Stimulated activated CD4-positive, alpha-beta T cell treated with anti-CD3 and anti-CD28 coated beads, TNF-alpha, amount 100 ng/mL, for 48 hours (primary cell): ENCODE measurements at places on chromosomes 12 and 14.

DNA sequence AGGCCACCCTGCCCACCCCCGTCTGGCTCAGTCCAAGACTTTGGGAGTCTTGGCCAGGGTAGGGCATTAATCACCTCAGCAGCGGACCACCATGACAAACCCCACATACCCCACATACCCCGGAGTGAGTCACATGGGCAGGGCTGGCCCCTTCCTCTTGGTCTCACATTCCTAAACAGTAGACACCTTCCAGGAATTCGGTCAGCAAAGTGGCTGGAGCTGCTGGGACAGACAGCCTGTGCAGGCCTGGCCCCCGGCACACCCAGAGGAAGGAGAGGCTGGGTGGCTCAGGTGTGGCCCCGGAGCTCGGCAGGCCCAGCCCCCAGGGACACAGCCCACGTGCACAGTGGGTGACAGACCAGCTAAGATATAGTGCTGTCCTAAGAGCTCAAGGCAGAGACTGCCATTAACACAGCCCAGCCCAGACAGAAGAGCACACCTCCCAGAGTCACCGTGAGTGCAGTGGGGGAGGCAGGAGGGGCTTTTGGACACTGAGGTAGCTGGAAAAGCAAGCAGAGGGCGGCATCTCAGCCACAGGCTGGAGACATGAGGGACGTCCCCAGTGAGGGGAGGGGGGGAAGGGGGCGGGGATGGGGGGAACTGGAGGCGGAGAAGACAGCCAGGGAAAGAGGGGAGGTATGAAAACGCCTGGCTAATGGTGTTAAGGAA, 24.0 kb downstream of the CCDC85C start:
- DNase-seq = no peak

DNA sequence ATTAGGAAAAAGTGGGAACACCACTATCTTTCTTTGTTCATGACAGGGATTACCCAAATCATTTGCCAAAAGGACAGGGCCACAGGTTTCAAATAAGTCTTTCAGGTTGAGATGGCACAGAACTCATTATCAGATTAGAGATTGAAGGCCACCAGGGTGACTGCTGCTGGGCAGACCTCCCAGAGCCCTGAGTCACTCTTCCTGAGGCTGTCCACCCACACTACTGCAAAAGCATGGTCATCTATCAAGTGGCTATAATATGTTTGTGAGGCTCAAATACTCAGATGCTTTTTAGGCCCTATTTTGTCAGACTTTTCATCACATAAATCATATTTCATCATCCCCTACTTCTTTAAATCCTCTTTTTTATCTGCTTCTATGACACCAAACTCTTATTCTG, 155.3 kb upstream of the CCDC196 start:
- no peak for DNase-seq

DNA sequence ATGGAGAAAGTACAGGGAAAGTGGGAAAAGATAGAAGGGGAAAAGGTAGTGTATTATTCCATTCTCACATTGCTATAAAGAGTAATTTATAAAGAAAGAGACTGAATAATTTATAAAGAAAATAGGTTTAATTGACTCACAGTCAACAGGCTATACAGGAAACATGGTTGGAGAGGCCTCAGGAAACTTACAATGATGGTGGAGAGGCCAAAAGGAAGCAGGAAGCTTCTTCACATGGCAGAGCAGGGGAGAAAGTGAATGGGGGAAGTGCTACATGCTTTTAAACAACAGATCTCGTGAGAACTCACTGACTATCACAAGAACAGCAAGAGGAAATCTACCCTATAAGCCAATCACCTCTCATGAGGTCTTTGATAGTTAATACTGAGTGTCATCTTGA, 725.0 kb upstream of the FLRT2 start:
- no peak for DNase-seq

DNA sequence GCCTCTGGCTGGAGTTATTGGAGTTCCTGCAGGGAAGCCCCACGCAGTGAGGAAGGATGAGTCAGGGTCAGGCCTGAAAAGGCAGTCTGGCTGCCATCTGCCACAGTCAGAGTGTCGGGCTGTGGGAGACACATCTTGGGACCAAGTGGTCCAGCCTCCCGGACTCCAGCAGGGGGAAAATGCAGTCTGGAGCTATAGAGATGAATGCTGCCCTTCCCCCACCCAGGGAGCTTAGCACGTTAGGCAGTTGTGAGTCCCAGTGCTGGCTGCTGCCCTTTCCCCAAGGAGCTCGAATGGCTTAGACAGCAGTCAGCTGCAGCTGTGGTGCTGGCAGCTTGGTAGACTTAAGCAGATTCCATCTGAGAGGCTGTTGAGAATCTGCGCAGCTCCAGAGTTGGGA, 8.2 kb upstream of the NTS start:
- DNase-seq = no peak

GRCh38 chr14:64935508-64935907, 7.0 kb downstream of the GPX2 start:
- DNase-seq = no peak

DNA sequence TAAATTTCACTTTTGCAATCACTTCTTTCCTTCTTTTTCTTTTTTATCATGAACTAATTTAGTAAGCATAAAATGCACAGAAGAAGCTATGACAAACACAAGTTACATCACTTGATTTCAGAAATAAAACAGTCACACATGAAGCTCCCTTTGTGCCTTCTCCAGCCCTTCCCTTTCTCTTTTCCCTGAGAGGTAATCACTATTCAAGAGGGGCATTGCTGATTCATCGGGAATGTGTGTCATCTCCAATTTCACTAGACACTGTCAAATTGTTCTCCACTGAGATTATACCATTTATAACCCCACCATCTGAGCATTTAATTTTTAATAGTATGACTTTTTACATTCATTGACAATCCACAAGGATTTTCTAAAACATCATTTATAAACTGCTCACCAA, 91.6 kb upstream of the PTPRQ start:
- DNase-seq = no peak

DNA sequence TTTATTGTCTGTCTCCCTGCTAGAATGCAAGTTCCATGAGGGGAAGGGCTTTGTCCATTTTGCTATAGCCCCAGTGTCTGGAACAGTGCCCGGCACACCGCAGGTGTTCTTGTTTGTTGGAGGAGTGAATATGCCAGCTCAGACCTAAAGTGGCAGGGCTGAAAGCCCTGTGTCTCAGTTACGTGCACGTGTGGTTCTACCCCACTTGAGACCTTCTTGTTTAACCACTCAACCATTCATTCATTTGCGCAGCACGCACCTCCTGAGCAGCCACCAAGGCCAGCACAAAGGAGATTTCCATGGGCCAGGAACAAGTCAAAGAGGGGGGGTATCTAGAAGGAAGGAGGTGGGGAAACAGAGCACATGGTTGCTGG, 338.0 kb upstream of the FKBP4 start:
- DNase-seq = no peak

DNA sequence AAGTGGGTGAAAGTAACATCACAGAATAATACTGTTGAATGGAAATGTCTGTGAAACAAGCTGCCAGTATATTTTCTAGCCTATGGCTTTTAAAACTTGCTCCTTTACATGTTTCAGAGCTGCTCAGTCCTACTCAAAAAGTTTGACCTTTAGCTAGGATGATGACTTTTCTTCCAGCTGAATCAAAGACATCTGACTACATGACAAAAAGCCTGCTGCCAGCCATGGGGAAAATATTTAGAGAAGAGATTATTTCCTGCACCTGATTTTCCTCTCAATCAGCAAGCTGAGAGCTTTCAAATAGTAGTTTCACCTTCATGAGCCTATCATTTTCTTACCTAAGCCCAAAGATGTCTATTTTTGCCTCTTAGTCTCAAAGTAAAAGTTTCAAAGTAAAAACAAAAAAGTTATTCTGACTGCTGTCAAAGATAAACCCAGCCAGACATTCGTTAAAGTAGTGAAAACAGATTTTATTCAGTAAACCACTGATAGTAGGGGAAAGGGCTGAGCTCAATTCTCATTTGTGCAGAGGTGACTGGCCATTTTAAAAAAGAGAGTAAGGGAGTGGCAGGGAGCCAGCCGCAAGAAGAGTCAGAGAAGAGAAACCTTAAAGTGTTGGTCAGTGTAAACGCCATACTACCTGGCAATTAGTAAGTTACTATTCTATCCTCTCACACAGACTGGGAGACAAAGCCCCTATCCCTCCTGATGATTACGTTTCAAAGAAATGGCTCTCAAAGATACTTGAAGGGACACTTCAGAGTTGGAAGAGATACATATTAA, 2.2 kb downstream of the ATP6V1D start:
- DNase-seq = no peak

DNA sequence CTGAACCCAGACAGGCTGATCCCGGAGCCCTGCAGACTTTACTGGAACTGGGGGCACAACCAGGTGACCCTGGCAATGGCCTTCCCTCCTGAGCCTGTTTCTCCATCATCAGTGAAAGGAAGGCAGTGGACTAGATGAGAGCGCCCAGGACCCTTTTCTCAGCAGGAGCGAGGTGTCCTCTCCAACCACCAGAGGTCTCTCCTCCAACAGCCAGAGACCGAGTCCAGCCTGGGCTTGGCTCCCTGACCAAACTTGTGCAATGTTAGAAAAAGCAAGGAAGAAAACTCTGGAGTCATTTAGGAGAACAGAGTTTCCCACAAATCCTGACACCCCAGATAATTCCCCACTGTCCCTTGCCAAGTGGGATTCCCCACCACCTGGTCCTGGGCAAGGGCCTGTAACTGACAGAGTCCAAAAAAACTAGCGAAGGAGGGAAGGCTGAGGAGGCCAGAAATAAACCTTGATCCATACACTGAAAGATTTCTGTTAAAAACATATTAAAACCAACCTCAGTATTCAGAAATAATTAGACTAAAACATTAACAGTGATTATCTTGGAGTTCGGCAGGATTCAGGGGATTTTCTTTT, 9.0 kb downstream of the RPS6KL1 start:
- no peak for DNase-seq

GRCh38 chr14:69841656-69842055, 37.6 kb upstream of the SMOC1 start:
- no peak for DNase-seq

DNA sequence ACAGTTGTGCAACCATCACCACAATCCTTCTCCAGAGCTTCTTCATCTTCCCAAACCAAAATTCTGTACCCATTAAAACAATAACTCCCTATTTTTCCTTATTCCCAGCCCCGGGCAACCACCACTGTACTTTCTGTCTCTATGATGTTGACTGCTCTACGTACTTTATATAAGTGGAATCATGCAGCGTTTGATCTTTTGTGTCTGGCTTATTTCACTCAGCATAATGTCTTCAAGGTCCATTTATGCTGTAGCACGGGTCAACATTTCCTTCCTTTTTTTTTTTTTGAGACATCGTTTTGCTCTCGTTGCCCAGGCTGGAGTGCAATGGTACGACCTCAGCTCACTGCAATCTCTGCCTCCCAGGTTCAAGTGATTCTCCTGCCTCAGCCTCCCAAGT, 162.7 kb upstream of the GSC start:
- no peak for DNase-seq

GRCh38 chr14:104436047-104436591, 143.4 kb upstream of the C14orf180 start:
- DNase-seq = no peak

DNA sequence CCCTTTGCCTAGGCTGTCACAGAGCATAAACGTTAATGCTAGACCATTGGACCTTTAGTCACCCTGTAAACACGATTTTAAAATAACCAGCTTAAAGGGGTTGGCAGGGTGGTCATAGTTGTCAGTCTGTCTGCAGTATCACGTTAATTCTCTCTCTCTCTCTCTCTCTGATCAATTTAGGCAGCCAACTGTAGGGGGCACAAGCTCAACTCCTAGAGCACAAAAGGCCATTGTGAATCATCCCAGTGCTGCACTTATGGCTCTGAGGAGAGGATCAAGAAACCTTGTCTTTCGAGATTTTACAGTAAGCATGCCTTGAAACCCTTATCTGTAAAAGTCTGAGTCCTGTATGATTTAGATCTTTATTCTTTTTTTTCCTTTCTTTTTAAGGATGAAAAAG, 97.1 kb downstream of the SCAF11 start:
- no peak for DNase-seq

DNA sequence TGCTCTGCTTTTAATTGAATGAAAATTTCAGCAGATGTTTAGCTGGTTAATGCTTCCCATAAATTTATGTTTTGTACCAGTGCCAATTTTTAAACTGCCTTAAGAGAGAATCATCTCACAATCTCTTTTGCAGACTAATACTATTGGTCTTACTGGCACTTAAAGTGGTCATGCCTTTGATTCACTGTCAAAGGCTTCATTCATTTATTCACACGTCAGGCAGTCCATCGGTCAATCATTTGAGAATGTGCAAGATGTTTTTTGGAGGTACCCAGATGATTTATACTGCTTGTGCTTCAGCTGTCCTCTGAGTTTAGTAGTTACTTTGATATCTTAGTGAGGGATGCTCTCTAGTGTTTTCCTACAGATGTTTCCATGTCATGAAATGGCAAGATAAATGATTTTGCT, 83.4 kb downstream of the NAV3 start:
- DNase-seq = no peak

DNA sequence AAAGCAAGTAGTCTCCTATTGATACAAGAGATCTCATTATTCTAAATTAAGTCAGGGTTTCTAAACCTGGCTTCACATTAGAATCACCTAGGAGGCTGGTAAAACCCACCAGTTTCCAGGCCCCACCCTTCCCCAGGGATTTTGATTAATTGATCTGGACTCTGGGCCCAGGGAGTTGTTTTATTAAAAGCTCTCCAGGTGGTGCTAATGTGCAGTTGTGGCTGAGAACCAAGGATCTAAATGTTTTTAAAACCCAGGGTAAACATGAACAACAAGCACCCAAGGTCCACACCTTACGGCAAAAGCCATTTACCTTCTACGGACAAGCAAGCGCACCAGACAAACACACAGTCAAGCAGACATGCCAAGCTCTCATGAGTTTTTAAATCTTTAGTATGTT, 73.9 kb downstream of the SLC2A13 start:
- no peak for DNase-seq

GRCh38 chr12:67535176-67535575, 113.4 kb upstream of the DYRK2 start:
- DNase-seq = no peak

DNA sequence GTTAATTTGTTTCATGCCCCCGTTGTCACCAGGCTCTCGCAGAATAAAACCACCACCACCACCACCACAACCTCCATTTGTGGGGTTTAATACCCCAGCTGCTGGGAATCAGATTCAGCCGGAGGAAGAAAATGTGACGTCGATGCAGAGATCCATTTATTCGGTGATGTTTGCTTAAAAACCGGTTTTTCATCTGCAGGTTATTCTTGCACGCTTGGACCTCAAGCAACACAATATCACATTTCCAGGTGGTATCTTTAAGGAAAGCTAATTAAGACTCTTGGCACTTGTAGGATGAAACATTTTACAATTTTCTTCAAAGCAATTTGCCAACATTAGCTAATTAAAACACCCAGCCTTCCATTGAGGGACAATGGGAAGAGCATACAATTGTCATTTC, 39.8 kb downstream of the SPRING1 start:
- no peak for DNase-seq

DNA sequence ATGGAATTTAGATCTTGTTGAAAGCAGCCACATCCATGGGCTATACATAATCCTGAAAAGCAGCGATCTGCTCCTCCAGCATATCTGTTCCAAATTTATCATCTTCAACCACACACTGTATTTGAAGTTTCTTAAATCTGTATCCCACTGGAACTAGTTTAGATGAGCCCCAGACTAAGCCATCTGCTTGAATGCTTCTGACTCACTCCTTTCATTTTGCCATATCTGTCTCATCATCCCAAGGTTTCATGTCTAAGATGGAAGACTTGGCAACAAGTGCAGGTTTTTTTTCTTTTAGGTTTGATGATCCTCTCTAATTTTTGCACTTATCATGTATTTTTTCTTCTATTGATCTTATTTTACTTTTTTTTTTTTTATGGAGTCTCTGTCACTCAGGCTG, 54.4 kb upstream of the TMEM263 start:
- no peak for DNase-seq
